ENCODE measurements at places on chromosomes 11 and 22.

GRCh38 chr11:78606667-78607066 is 32.0 kb upstream of the NARS2 start:
- no peaks in the 10 kb centered on the region for H3K36me3 ChIP-seq
- H3K27ac ChIP-seq, result no peak overlapping the region
- H3K4me3 ChIP-seq, result no peak overlapping the region
- H3K4me1 ChIP-seq, result no peaks in the 10 kb centered on the region
- no peak for DNase-seq
- peaks cover 12% of the 10 kb centered on the region for H3K27me3 ChIP-seq

GRCh38 chr11:28659716-28660348 is 551.6 kb downstream of the METTL15 start:
- H3K36me3 ChIP-seq, result no peaks in the 10 kb centered on the region
- H3K27ac ChIP-seq, result no peak overlapping the region
- no peak overlapping the region for H3K4me3 ChIP-seq

GRCh38 chr22:47543447-47543846 is 781.0 kb downstream of the TBC1D22A start:
- H3K36me3 ChIP-seq, result no peaks in the 10 kb centered on the region
- no peak overlapping the region for H3K4me3 ChIP-seq
- H3K4me1 ChIP-seq, result no peaks in the 10 kb centered on the region
- no peak overlapping the region for H3K27ac ChIP-seq
- DNase-seq, result no peak

GRCh38 chr11:94329501-94329900 is 25.1 kb downstream of the IZUMO1R start:
- no peaks in the 10 kb centered on the region for H3K36me3 ChIP-seq
- no peaks in the 10 kb centered on the region for H3K4me1 ChIP-seq
- peaks cover 14% of the 10 kb centered on the region for H3K27me3 ChIP-seq

Data from chondrocyte (in vitro differentiated cells).